ENCODE measurements at places on chromosomes 2 and 18.

- no peak overlapping the region for H3K27ac ChIP-seq
- no peak for DNase-seq
- no peaks in the 10 kb centered on the region for H3K4me1 ChIP-seq
- H3K36me3 ChIP-seq = no peaks in the 10 kb centered on the region
- no peaks in the 10 kb centered on the region for H3K27me3 ChIP-seq
- no peak overlapping the region for H3K4me3 ChIP-seq
Measured at GRCh38 chr2:108907822-108908712, 81.0 kb downstream of the EDAR start.

GRCh38 chr2:238081150-238081549 is 19.0 kb upstream of the ESPNL start:
- DNase-seq = no peak
- H3K36me3 ChIP-seq = no peaks in the 10 kb centered on the region
- no peak overlapping the region for H3K4me3 ChIP-seq

GRCh38 chr2:68516051-68516955 is 48.9 kb downstream of the APLF start:
- no peak for DNase-seq
- H3K4me1 ChIP-seq = no peaks in the 10 kb centered on the region
- no peak overlapping the region for H3K27ac ChIP-seq
- H3K4me3 ChIP-seq = no peak overlapping the region
- no peaks in the 10 kb centered on the region for H3K27me3 ChIP-seq

- DNase-seq = no peak
- no peaks in the 10 kb centered on the region for H3K36me3 ChIP-seq
- H3K4me1 ChIP-seq = no peaks in the 10 kb centered on the region
- H3K27me3 ChIP-seq = no peaks in the 10 kb centered on the region
- no peak overlapping the region for H3K4me3 ChIP-seq
Measured at GRCh38 chr2:211447548-211447947, 891.1 kb downstream of the CPS1 start.

DNA sequence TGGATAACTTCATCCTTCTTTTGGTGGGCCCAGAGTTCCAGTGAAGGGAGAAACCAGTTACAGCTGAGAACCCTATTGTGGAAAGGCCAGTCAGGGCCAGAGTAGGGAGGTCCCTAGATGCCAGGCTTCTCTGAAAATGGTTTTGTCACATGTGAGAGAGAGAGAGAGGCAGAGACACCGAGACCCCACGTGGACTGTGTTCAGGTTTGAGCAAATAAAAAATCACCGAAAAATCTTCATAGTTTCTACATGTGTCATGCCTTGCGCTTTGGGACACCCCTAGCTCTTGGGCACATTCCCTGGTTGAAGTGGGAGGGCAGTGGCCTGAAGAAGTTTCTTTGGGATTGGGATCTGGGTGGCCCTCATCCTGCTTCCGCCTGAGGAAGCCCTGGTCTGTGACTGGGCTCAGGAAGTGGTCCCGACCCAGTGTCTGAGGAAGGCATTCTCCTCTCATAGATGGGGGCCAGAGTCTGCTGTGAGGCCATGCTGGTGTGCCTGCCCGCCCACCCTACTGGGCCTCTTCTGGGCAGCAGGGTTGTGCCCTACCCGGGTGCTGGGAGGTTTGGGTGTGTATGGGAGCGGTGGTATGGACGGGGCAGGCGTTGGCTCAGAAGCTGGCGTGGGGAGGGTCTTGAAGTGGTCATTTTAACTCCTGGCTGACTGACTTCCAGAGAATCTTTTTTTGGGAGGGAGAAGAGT is 16.1 kb downstream of the NCK2 start:
- peaks cover 22% of the 10 kb centered on the region for H3K4me1 ChIP-seq
- H3K27ac ChIP-seq = no peak overlapping the region
- H3K27me3 ChIP-seq = no peaks in the 10 kb centered on the region
- no peak for DNase-seq

- H3K36me3 ChIP-seq = no peaks in the 10 kb centered on the region
- DNase-seq = no peak
- no peaks in the 10 kb centered on the region for H3K4me1 ChIP-seq
- no peaks in the 10 kb centered on the region for H3K27me3 ChIP-seq
- no peak overlapping the region for H3K4me3 ChIP-seq
Measured at GRCh38 chr2:230614913-230615332, 97.7 kb upstream of the CAB39 start.

DNA sequence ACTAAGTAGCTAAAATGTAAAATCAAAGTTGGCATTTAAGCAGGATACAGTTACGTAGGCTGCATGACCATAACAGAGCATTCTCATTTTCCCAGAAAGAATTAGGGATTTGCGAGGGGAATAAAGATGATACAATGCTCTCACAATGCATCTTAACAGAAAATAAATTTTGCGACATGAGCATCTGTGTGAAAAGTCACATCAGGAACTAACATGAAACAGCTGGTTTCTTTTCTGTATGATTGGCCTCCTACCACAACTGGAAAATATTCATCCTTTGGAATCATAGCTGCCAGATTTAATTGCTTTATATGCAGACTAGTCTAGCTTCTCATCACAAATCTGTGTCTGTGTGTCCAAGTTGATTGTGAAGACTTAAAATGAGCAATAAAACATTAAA is 66.0 kb downstream of the KCTD18 start:
- no peaks in the 10 kb centered on the region for H3K36me3 ChIP-seq
- no peak for DNase-seq
- no peaks in the 10 kb centered on the region for H3K27me3 ChIP-seq
- no peak overlapping the region for H3K4me3 ChIP-seq
